ENCODE measurements at places on chromosomes 3 and 15. TPM values are rescaled to one million over a fixed set of nuclear protein-coding genes. Genes with fewer than 3 reads are reported as not detected.

The GOLGA6L10 gene
- total RNA-seq, result 0.85 TPM

The ZPLD1 gene
- 1.1 TPM for total RNA-seq

The MFN1 gene
- 55.5 TPM for total RNA-seq

The GP9 gene
- total RNA-seq, result not detected

The TNFAIP8L3 gene
- 6.9 TPM for total RNA-seq
